Psoas muscle (tissue), 8 donors: ENCODE measurements at places on chromosomes 1 and 21.

- DNase-seq = no peak
These were observed 3.2 kb downstream of the CLSTN1 start for GRCh38 chr1:9820521-9820920.

DNA sequence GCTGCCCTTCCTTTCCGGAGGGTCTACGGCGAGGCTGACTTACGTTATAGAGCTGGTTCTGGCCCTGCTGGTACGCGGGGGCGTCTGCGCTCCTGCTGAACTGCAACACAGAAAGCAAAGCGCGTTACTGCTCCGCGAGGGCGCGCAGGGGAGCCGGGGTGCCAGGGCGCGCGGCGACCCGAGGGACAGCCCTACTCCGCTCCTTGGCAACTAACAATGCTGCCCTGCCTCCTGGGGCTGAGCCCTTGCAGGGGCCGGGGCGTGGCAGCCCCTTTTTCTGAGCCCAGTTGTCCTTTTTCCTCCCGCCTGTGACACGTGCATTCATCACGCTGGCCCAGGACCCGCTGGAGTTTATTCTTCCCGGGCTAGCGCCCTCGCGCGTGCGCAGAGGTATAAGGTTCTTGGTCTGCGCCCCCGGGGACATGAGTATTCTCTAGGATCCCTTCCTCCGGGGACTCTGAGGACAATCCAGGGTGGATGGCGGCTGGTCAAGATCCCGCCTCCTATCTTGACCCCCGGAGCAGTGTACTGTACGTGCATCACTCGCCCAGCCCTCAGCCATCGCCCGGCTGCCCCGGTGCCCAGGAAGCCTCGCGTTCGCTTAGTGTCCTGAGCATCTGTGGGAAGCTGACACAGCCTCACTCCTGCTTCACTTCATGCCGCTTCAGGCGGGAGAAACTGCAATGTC is 78.9 kb downstream of the CD247 start:
- no peak for DNase-seq

DNA sequence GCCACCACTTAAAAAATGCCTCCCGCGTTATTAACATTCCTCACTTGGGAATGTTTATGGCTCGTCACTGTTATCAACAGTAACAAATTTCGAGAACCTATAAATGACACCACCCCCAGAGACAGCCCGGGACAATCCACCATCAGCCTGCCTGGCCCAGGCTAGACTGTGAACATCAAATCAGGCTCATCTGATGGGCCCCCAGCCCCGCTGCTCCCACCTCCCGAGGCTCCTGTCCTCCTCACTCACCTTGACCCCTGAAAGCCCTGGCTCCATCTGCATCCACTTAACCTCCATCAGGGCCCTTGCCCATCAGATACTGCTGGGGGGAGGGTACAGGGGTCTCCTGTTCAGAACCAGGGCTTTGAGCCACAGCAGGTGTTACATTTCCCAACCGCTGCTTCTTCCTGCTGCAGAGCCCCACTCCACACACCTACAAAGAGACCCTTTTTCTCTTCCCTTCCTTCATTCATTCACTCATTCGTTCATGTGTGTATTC is 156.5 kb upstream of the VAMP3 start:
- DNase-seq = no peak

GRCh38 chr1:8104278-8105236 is 78.4 kb upstream of the ERRFI1 start:
- DNase-seq = no peak

GRCh38 chr1:33428661-33429060 is 2.2 kb downstream of the PHC2 start:
- no peak for DNase-seq

DNA sequence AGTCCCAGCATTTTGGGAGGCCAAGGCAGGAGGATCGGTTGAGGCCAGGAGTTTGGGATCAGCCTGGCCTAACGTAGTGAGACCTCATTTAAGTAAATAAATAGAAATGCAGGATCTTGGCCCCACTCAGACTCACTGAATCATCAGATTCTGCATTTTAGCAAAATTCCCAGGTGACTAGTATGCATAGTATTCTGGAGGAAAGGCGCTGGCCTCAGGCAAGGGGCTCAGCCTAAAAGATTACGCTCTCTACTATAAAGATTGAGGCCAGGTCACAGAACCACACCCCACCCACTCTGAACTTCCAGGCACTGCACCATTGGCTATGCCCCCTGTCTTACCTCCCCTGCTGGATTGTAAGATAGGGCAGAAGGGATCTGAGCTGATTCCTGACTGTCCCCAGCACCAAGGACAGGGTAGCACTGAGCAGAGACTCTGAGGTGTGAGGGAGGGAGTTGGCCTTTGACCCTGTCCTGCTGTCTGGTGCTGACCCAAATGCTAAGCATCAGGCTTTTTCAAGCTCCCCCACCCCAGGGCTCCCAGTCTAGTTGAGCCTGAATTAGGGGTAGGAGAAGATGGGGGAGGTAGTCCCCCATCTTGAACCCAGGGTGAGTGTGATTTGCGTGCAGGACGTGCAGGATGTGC is 2.7 kb downstream of the FOXE3 start:
- DNase-seq = no peak

DNA sequence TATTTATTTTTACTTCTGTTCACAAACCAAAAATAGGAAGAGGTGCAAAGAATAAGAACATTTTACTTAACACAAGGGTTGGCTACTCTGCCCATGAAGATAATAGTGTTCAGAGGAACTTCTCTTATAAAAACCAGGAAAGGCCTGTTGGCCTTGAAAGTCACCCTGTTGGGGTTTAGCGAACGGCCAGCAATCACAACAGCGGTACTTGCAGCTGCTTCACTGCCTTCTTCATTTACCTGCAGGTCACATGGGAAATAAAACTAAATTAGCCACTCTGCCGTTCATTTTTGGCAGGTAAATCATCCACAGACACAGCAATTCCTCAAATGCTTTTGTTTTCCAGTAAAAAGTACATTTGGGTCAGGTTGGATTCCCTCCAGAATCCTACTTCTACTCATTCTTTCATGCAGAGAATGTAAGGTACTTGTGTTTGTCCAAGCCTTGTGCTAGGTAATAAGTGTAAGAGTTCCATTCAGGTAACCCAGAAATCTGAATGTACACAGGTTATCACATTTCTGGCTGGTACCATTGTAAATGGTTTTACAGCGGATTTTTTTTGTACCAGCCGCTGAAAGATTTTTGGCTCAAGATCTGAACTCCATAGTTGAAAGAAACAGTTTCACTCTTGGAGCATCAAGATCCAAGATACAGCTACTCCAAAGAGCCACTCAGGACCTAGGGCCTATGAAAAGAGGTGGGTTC is 13.1 kb downstream of the SERPINC1 start:
- DNase-seq = no peak

- no peak for DNase-seq
These were observed 64.3 kb upstream of the EPS8L3 start for GRCh38 chr1:109827986-109828385.

GRCh38 chr1:213934649-213935048 is 53.1 kb upstream of the PROX1 start:
- DNase-seq = no peak

DNA sequence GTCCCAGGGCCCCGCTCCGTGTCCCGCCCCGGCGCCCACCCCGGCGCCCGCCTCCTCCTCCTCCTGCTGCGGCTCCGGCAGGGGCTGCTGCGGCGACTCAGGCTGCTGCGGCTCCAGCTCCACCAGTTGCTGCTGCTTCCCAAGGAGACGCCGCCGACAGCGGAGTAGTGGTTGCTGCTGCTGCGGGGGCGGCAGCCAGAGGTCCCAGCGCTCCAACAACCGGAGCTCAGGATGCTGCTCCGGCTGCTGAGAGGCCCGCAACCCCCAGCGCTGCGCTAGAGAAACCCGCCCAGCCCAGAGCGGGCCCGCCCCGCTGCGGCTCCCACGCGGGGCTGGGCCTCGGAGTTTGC is 1.1 kb downstream of the CRCT1 start:
- DNase-seq = no peak

DNA sequence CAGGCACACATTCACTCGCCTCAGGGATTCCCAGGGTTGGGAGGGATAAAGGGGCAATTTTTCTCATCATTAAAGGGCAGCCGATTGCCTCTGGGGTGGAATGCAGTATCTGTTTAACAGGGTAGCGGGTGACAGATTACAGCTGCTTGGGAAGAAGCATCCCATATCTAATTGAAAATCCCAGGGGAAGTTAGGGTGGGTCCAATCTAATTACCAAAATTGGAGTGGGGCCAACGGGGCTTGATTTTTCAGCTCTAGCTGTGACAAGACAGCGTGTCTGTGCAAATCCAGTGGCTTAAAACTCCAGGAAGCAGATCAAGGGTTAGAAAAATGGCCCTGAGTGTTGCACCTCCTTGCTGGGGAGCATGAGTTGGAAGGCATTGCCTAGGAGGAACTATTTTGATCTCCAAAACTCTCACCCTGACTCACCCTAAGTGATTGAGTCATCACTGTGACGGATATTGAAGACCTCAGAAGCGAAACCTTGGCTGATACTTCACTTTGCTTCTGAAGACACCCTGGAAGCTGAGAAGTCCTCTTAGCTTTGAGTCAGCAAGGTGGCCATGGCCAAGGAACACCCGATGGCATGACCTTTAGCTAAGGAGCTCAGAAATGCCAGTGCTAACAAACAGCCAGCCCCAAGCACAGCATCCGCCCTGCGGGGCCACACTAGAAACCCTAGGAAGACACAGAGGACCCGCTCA is 46.0 kb downstream of the GRHL3 start:
- DNase-seq = no peak

DNA sequence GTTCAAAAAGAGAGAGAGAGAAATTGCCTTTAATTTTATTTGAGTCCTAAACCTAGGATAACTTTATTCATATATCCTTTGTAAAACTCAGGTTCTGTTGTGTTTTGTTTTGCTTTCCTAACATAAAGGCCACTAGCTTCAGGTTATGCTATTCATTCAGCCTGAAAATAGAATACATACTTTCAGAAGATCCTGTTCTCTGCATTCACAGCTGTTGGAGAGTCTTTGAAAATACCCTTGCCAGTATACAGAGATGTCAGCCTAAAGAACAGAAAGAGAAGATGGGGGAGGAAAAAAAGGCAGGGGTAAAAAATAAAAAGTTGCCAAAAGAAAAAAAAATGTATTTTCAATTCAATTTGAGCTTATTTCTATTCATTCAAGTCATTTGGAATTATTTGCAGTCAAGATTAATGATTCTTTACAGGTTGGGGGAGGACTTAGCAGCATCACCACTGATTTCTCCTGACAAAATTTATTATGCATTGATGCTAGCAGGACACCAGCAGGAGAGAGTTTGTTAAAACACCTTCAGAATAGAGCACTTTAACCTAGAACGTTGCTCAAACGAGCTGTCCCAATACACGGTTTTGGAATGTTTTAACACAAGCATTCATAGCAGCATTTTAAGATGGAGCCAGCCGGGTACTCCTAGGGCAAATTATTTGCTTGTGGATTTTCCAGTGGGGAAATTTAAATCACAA is 318.5 kb downstream of the NTNG1 start:
- no peak for DNase-seq

- DNase-seq = no peak
These were observed 109.8 kb downstream of the RAVER2 start for GRCh38 chr1:64854674-64855073.

DNA sequence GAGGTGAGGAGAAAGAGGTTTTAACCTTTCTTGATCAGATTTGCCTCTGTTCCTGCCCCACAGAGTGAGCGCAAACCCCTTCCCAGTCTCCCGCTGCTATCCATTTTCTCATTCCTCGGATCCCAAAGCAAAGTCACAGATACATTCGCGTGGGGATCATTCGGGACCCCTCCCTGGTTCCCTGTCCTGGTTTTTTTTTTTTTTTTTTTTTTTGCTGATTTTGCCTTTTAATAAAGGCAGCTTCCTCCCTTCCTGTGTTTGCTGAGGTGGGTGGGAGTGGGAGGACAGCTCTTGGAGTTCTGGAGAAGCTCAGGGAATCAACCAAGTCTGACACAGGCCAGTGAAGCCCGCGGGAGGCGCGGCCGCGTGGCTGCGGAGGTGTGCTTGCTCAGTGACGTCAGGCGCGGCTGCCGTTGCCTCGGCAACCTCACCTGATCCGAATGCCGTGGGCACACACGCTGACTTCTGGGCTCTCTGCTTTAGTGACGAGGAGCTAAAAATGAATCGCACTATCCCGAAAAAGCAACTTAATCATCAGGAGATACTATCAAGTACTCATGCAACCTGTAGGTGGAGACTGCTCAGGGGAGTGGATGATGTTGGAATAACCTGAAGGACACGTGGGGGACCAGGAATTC is 106.4 kb downstream of the TBX19 start:
- DNase-seq = peak; percentile 61

DNA sequence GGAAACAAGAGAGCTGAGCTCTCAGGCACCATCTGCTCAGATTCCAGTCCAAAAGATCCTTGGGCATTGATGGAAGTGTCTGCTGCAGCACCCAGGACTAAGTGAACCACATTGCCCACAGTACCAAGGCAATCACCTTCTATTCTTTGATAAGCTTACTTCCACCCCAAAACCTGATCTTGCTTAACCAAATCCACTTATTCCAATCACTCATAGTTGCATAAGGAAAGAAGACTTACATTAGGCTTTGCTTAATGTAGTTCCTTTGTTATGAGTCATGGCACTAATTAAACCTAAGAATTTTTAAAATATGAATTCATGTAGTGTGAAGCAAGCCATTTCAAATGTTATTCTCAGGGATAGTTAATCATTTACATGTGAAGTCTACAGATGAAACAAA is 84.5 kb downstream of the UCHL5 start:
- DNase-seq = no peak

GRCh38 chr1:167095368-167095767 is 1.5 kb downstream of the STYXL2 start:
- DNase-seq = no peak

DNA sequence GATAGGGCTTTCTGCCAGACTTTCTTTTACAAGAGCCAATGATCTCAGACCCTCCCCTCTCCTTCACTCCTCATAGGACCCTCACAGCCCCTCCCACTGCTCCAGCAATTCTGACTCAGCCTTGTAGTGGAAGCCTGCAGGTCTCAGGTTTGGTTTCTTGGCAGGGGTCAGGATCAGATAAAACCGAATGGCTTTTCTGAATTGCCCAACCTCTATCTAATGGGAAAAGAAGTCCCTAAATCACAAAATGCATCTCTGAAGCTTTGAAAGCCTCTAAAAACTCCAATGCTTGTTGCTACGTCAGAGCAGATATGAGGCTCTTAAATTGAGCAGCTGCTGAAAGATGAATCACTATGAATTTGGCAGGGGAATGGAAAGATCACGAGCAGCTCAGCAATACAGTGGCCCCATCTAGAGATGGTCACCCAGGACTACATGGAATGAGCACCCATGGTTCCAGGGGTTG is 74.5 kb downstream of the NID1 start:
- DNase-seq = no peak

DNA sequence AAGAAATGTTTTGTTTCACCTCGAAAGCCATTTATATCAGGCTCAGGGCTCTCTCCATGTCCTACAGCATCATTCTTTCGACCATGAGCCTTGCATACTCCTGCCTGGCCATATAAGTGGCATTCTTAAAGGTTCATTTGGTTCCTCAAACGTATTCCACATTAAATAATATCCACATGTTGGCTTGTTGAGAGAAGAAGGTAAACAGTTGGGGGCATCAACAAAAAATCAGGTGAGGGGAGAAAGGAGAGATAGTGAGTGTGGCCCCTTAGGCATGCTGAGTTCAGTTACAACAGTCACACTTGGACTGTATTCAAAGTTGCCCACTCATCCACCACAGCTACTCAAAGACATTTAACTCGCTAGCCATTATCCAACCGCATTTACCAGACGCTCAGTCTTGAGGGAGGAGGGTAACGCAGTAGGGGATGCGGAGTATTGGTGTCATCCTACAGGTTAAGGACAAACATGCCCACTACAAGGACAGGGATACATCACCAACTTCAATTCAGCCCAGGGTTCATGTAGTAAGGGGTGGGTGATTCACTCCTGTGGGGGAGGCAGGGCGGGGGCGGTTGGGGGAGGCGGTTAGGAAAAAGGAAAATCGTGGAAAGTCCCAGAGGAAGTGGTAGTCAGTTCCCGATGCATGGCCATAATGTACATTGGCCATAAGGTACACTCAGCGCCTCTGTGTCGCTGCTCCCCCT is 1.4 kb downstream of the ZNF697 start:
- no peak for DNase-seq
